BE2C (cell line): ENCODE measurements at places on chromosomes 3 and 15.

- no peak for DNase-seq
Measured at GRCh38 chr3:30555968-30556367, 50.4 kb upstream of the TGFBR2 start.

GRCh38 chr3:31858439-31858838, 122.6 kb downstream of the OSBPL10 start:
- no peak for DNase-seq

DNA sequence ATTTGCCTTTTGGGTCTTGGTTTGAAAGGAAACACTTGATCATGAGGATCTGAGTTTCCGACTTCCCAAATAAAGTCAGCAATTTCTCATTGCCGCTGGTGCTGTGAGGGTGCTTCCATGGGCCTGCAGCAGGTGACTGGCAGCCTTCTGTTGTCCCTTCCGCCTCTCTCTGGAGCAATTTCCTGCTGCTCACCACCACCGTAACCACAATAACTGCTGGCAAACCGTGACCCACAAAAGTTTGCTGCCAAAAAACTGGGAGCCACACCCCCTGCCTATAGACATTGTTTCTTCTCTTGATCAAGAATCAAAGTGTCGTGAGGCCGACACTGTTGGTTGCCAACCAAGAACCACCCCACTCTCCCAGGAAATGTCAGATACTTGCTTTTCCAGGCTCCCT, 164.0 kb downstream of the NR2F2 start:
- no peak for DNase-seq

GRCh38 chr15:65392368-65392767, 14.6 kb upstream of the IGDCC3 start:
- no peak for DNase-seq

GRCh38 chr15:73631915-73632669, 1.1 kb downstream of the NPTN start:
- peak; percentile 21 for DNase-seq

GRCh38 chr15:95281470-95281869, 1049.0 kb upstream of the NR2F2 start:
- no peak for DNase-seq

- no peak for DNase-seq
Measured at GRCh38 chr3:51712511-51712931, 5.7 kb downstream of the GRM2 start.

- no peak for DNase-seq
Measured at GRCh38 chr3:167125612-167126407, 254.3 kb downstream of the ZBBX start.

GRCh38 chr3:13079051-13079450, 5.8 kb upstream of the IQSEC1 start:
- DNase-seq: no peak

- peak; percentile 70 for DNase-seq
Measured at GRCh38 chr3:196073255-196073753, 8.6 kb downstream of the TFRC start.

GRCh38 chr3:158098834-158099424, 7.3 kb downstream of the SHOX2 start:
- DNase-seq: no peak

GRCh38 chr3:68504201-68504600, 428.1 kb downstream of the TAFA4 start:
- DNase-seq: no peak

- DNase-seq: no peak
Measured at GRCh38 chr3:72655131-72655551, 193.1 kb downstream of the SHQ1 start.

- DNase-seq: no peak
Measured at GRCh38 chr3:185986198-185986777, 48.5 kb upstream of the TRA2B start.

DNA sequence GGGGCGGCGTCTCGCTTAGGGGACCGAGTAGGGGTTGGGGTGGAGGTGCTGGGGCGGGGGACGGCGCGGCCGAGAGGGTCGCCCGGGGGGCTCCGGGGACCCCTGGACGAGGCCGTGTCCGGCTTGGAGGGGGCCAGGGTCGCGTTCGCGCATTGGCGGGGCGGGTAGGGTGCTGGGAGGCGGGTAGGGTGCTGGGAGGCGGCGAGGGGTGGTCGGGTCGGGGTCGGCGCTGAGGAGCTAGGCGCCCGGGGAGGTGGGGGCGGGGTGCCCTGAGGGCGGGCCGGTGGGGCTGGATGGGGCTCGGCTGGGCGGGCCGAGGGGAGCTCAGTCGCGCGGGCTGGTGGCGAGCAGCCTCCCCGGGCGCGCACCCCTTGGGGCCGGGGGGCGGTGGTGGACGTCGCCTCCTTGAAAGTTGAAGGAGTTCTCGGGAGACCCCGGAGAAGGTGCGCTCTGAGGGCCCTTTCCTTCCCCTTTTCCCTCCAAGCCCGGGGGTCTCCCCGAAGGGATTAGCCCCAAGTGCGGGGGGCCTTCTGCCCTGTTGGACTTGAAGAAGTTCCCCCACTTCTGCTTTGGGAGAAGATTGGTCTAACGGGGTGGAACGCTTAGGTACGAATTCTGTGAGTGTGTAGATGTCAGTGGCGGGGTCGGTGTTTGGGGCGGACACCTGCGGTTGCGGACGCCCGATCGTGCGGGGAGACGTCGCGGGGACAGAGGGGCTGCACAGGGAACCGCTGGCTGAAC, 543 bp downstream of the MEF2A start:
- peak; percentile 28 for DNase-seq

DNA sequence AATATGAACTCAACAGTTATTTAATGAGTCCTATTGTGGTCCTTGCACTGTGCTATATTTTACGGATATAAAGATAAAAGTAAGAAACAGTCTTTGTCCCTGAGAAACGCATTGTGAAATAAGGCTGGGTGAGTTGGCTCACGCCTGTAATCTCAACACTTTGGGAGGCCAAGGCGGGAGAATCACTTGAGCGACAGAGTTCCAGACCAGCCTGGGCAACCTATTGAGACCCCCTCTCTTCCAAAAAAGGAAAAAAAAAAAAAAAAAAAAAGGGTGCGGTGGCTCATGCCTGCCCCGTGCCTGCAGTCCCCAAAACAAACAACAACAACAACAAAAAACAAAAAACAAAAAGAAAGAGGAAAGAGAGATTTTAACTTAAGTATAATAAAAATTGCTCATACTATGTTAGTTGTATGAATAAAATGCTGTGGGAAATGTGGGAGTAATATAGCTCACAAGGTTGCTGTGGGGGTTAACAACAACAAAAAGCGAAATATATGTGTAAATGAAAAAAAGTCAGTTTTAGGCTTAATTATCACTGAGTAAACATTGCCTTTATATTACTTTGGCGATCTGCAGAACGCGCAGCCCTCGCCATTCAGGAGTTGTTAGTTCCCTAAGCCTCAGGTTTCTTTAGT, 461 bp upstream of the FNDC3B start:
- DNase-seq: no peak

DNA sequence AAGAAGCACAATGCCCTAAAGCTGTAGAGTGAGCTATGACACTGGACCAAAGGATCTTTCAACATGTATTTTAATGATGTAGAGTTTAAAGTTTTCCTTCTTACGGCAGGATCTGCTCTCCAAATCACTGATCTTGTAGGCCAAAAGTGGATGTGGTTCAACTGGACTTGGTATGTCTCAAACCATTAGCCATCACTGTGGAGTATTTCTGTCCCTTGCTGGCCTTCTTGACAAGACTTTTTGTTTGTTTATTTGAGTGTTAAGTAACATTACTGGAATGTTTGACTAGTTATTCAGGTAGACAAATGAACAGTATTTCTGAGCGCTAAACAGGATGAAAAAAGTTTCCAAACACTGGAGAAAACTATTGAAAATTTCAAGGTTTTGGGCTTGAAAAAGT, 472.7 kb upstream of the CFAP20DC start:
- no peak for DNase-seq

DNA sequence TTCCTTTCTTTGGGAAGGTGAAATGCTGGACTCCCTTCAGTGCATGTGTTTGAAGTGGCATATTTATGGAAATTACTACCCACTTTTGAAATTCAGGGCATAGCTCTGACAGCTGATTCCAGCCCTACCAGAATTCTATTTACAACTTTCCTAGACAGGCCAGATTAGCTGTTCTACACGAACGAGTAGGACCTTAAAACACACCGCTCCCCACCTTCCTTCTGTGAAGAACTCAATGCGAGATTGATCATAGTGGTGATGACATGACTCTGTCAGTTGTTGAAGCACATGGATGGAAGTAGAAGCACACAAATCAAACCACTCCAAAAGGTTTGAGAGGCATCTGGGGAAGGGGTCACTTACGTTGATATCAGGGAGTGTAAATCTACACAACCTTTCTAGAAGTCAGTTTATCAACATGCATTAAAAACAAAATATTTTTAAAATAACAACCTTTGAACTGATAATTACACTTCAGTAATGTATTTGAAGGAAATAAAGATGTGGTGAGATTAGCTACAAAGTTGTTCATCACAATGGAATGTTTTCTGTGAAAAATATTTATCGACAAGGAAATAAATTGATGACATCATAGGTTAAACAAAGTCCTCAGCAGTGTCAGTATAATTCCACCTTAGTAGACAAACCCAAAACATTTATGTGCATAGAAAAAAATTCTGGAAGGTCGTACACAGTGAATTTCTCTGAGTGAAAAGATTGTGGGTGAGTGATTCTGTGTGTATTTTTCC, 29.8 kb downstream of the RARB start:
- no peak for DNase-seq

DNA sequence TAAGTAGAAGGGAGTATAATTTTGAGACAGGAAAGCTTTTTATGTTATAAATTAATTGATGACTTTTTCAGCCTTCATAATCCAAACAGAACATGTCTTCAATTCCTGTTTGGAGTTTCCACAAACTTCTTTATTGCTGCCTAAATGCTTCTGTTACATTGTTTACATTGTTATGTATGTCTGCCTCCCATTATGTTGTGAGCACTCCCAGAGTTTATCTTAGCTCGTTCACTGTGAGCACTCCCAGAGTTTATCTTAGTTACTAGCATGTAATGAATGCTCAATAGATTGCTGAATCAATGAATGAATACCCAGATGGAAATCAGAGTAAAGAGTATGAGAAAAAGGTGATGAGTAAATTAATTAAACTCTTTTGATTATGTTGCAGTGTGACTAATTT, 1178.0 kb downstream of the ROBO1 start:
- no peak for DNase-seq

- DNase-seq: no peak
Measured at GRCh38 chr15:62896380-62896866, 146.1 kb upstream of the TPM1 start.

DNA sequence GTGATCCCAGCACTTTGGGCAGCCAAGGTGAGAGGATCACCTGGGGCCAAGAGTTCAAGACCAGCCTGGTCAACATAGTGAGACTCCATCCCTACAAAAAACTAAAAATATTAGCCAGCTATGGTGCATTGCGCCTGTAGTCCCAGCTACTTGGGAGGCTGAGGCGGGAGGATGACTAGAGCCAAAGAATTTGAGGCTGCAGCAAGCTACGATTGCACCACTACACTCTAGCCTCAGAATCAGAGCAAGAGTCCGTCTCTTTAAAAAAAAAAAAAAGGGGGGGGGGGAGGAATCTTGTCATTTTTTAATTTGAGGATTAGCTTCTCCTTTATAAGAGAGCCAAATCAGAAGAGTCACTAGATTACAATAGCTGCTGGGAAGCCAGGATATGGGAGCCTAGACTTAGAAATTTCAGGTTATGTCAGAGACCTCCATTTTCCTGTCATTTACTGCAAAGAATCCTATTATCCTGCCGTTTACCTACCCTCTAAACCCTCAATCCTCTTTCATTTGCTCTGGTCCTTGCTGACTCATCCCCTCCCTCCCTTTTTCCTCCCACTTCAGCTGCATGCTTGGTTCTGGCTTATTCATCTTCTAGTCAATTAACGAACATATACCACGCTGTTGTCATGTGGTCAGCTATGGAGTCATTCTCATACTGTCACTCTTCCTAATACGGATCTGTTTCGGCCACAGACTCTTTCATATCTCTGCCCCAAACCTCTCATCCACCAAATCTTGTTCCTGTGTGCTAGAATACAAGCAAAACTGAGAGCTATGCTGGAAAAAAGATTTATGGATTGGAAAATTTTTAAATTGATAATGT, 83.8 kb upstream of the PPIB start:
- DNase-seq: peak; percentile 38

DNA sequence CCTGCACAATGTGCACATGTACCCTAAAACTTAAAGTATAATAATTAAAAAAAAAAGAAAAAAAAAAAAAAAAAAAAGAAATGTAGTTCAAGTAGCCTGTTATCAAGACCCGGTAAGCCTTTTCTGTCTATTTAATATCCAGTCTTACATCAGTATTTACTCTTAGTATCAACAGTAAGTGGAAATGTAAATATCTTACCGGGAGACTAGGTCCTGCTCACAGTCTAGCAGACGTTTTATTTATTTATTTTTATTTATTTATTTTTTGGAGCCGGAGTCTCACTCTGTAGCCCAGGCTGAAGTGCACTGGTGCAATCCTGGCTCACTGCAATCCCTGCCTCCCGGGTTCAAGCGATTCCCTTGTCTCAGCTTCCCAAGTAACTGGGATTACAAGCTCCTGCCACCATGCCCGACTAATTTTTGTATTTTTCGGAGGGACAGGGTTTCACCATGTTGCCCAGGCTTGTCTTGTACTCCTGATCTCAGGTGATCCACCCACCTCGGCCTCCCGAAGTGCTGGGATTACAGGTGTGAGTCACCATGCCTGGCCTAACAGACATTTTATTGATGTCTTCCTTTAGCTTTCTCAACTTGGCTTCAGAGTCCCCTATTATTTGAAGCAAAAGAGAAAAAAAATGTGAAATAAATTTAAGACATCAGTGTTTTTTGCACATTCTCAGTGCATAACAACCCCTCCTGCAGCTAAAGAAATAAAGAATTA, 19.9 kb downstream of the C2CD4B start:
- DNase-seq: no peak

- DNase-seq: no peak
Measured at GRCh38 chr3:64232821-64233220, 7.6 kb upstream of the PRICKLE2 start.

GRCh38 chr15:98904544-98904943, 103.0 kb downstream of the PGPEP1L start:
- DNase-seq: peak; percentile 73

DNA sequence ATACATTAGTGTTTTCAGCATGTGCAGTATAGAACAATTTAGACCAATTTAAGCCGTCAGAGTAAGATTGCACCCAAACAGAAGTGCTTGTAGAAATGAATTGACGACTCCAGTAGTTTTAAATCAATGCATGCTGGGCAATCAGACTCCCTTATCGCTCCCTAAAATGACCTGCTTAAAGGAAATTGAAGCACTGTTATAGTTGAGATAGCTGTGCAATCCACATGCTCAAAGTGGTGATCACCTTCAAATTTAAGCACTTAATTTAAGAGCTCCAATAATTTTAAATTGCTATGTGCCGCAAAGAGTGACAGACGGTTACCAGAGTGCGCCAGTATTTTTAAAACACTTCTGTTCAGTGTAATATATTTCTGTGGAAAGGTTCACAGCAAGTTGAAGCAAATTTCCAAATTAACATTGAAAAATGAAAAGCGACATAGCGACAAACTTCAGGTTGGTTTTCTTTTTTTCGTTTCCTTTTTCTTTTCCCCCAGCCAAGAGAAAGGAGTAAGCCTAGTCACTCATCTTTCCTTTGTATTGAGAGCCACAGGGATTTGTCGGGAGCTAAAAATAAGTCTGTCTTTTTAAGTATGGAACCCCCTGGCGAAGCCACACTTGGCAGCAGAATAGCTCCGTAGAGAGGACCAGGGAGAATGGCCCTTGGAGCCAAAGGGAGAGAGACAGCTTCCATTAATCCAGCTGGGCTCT, 436.4 kb upstream of the RBMS3 start:
- no peak for DNase-seq

GRCh38 chr3:94004301-94004910, 24.0 kb downstream of the STX19 start:
- no peak for DNase-seq

GRCh38 chr3:184361532-184361931, at the start of the genes CLCN2 and POLR2H:
Gene CLCN2, minus strand, starts transcription at chr3:184361605. Its CDS starts 126 bp downstream, at chr3:184361479.
Gene POLR2H, plus strand, starts transcription at chr3:184361710. Its CDS starts 1,783 bp downstream, at chr3:184363493.
- peak; percentile 81 for DNase-seq
